Mesothelial cell of epicardium (in vitro differentiated cells): ENCODE measurements at places on chromosomes 2 and 18. TPM values are rescaled to one million over a fixed set of nuclear protein-coding genes. Genes with fewer than 3 reads are reported as not detected.

The LRRC30 gene
- total RNA-seq: not detected in 3 replicates

The CTAGE1 gene
- total RNA-seq: 0.07 to 0.13 TPM (median 0.11 TPM) in 3 replicates

The SPP2 gene
- total RNA-seq: not detected in 3 replicates

The CXCR4 gene
- 1.5 to 2.1 TPM (median 1.8 TPM) in 3 replicates for total RNA-seq

The SLC16A14 gene
- total RNA-seq: 9.5 to 10.1 TPM (median 9.7 TPM) in 3 replicates

The HOXD11 gene
- total RNA-seq: 1.9 to 3.0 TPM (median 2.2 TPM) in 3 replicates

The WBP1 gene
- total RNA-seq: 111 to 113 TPM (median 111 TPM) in 3 replicates

The WNT6 gene
- total RNA-seq: 106 to 118 TPM (median 115 TPM) in 3 replicates

The CNDP1 gene
- 0.40 to 0.75 TPM (median 0.41 TPM) in 3 replicates for total RNA-seq

The RDH14 gene
- total RNA-seq: 20.5 to 25.1 TPM (median 22.3 TPM) in 3 replicates

- no peak for DNase-seq
These were observed 881.8 kb downstream of the SLC4A3 start for GRCh38 chr2:220509096-220509757.

- DNase-seq: no peak
These were observed 4.3 kb downstream of the SIX3 start for GRCh38 chr2:44945676-44946371.

DNA sequence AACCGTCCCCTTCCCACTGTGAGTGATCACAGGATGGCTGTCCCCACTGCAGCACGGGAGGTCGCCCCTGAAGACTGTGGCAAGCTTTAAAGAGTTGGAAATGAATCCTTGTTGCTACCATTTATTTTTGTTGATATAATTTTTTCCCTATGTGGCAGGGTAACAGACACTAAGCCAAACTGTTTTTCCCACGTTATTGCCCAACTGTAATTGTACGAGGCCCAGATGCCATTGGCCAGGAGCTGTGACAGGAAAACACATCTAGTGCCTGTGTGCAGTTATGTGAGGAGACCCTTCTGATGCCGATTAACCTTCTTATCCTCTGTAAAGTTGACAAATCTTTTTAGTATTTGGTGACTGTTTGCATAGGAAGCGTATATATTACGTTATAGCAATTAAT is 44.2 kb downstream of the MRPS9 start:
- no peak for DNase-seq

DNA sequence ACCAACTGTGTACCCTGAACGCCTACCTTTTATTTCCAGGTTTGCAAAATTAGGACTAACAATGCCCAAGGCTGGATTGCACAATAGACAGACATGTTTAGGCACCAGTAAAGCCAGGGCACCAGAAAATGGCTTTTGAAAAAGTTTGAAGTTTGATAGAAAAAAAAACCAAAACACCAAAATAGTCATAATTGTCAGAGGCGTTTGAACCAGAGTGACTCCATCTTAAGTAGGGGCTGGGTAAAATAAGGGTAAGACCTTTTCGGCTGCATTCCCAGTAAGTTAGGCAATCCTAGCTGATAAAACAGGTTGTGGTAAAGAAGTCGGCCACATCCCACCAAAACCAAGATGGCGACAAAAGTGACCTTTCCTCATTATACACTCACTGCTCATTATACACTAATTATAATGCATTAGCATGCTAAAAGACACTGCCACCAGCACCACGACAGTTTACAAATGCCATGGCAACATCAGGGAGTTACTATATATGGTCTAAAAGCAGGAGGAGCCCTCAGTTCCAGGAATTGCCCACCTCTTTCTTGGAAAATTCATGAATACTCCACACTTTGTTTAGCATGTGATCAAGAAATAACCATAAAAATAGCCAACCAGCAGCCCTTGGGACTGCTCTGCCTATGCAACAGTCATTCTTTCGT is 105.1 kb upstream of the MSH2 start:
- no peak for DNase-seq

GRCh38 chr2:74188696-74189095 is 9.7 kb upstream of the MTHFD2 start:
- DNase-seq: no peak

GRCh38 chr2:38079116-38080052 is 3.4 kb upstream of the CYP1B1 start:
- no peak for DNase-seq

- DNase-seq: no peak
These were observed 125.0 kb upstream of the WDSUB1 start for GRCh38 chr2:159411460-159411859.
